Effector memory CD4-positive, alpha-beta T cell (primary cell): ENCODE measurements at places on chromosomes 4 and X.

DNA sequence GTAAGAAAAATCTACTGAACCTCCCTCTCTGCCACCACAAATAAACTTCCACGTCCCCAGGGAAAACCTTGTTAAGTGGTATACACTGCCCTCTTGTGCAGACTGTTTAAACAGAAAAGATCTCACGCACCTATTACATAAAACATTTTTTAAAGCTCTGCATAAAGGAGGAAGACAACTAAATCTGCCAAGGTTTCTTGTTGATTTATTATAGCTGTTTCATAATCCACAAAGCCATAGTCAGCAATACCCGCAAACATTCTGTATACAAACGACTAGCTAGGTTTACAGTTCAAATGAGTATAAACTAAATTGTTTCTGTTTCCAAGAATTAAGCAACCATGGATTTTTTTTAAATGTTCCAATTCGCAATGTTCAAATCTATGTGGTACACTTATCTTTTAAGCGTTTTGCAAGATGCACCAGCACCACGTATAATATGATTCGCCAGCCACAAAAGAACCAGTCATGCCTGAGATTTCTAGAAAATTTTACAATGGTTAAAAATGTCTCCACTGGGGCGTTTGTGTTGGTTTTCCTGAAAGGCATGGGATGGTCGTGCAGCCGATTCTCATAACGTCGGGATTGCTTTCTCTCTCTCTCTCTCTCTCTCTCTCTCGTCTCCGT lies 164.6 kb downstream of the PRKX start:
- no peak for DNase-seq

DNA sequence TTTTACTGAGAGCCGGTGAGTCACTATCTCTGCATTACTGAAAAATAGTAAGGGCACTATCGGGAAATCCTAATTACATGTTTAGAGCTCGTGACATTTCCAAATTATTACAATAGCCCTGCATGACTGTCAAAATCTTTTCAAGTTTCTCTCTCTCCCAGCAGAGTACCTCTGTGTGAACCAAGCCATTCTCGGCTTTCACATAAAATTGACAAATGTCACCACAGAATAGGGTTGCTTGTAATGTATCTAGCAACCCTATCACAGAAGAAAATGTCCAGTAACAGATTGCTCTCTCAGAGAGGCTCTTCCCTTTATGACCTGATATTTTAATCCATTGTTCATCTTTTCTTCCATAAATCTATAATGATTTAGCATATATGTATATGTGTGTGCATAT lies 144.8 kb upstream of the GNPDA2 start:
- DNase-seq: no peak

GRCh38 chr4:159150821-159151390 lies 48.0 kb downstream of the RAPGEF2 start:
- no peak for DNase-seq

DNA sequence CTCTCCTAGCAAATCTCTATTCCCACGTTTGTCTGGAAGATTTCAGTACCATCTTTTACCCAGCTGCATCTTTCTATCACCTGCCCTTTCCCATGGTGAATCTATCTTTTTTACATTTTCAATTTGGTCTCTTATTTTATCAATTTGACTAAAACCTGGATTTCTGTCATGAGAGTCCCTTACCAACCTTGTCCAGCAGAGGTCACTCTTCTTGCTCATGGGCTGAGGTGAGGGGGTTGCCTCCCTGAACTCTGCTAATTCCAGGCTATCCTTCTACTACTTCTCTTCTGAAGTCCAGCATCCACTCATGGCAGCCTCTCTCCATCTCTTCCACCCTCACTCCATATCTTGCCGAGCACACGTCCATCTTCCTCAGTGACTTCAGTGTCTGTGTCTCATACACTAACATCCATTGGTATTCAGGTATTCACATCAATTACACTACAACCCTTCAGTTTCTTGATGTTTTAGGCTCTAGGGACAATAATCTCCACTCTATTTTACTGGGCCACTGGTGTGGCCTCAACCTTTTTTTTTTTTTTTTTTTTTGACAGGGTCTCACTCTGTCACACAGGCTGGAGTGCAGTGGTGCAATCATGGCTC lies 17.8 kb upstream of the ZNF827 start:
- DNase-seq: no peak

GRCh38 chrX:155231163-155231562 lies 14.9 kb downstream of the VBP1 start:
- DNase-seq: no peak

DNA sequence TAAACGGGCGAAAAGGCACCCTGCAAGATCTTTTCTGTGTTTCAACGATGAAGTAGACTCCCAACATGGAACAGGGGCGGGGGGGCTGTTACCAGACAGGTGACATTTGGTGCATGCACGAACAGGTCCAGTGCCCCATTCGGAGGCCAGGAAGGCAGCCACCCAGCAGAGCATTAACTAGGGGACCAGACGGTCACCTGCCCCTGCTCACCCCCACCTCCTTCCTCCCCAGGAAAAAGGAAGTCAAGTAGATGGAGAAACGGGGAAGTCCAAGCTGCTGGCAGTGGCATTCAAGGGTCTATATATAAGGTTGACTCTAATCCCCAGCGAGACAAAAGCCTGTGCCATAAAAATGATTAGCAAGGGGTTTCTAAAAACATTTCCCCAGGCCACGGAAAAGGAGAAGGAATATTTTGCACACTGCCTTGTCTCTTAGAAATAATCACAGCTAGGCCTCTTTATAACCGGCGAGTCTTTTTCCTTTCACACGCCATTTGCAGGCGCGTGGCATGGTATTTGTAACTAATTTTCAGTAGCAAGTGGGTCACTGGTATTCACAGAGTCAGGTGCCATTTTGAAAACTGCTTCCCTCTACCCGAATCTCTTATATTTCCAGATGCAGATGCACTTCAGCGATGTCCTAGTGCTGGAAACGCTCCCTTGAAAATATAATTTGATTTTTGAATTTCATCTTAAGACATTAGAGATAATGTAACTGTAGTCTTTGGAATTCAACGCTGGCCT lies 1.2 kb upstream of the TMSB4X start:
- DNase-seq: no peak

DNA sequence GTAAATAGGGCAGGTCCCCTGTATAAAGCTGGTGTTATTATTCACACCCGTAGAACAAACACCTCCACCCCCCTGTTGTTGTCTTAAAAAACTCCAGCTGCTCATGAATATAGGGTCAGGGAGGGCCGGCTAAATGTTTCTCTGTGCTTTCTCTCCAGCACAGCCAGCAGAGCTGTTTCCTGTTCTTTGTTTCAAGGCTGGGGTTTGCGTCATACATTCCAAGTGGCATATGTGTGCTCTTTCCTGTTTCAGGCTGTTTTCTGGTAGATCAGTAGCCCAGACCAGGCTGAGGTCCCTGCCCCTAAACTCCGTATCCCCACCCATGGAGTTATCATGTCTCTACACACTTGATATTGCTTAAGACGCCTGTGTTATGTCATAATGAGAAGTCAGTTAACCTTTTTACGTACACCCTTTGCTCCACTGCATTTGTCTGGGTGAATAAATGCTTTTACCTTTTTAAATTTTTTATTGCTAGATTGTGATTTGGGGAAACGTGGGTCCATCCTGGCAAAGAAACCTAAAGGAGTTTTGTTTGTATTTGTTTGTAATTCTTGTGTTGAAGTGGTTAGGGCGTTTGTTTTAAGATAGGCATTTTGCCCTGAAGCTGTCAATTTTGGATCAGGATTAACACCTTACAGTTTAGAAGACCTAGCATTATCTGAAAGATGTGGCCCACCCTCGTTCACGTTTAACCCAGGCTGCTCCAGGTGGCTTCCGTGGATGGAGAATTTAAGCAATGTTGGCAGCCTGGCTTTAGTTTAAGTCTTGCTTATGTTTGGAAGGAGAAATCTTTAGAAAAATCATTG lies 3.3 kb downstream of the KLF3 start:
- DNase-seq: peak; percentile 50

DNA sequence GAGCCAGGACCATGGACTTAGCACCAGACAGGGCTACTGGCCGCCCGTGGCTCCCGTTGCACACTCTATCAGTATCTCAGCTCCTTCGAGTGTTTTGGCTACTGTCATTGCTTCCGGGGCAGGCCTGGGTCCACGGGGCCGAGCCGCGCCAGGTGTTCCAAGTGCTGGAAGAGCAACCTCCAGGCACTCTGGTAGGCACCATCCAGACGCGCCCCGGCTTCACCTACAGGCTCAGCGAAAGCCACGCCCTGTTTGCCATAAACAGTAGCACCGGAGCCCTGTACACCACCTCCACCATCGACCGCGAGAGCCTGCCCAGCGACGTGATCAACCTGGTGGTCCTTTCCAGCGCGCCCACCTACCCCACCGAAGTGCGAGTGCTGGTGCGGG lies 1.6 kb downstream of the FAT4 start:
- no peak for DNase-seq

DNA sequence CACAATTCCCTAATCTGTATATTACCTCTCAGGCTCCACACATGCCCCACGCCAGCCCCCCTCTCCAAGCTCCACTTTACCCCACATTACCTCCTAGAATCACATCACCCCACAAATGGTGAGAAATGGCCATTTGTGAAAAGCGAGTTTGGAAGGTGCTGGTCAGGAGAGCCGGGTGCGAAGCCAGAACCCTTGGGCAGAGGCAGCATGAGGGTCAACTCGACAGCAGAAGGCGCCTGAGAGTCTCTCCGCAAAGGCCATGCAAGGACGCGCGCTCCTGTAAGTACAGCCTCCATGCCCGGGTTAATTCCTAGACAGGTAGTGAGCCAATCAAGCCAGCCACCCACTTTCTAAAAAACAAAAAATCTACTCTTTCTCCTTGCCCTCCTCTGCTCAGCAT lies 42.4 kb downstream of the RHOXF2 start:
- DNase-seq: no peak

GRCh38 chrX:40622479-40623138 lies 619 bp upstream of the MPC1L start:
- no peak for DNase-seq

DNA sequence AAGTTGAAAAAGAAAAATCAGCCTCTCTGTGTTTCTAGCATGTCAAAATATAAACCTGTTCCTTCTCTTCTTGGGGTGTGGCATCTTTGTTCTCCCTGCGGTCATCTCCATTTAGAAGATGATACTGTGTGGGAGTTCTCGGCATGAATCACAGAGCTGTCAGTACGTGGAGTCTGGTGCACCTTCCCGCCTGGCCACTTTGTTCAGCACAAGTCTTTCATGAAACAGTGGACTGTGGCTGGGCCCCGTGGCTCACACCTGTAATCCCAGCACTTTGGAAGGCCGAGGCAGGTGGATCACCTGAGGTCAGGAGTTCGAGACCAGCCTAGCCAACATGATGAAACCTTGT lies 166.5 kb downstream of the MAML3 start:
- DNase-seq: no peak

DNA sequence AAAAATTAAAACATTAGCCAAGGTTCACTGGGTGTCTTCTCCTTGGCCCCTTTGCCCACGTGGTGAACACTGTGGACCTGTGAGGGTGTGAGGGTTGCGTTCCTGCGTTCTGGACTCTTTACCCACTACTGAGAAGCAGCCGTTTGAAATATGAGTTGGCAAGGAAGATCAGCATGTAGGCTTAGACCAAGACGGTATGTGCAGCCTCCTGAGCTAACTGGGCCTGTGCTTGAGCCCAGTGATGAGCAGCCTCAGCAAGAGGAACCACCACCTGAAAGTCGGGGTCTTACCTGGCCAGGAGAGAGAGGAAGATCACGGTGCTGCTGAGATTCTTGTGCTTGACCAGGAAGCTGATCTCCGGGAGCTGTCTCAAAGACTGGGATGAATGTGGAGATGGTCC lies 19.5 kb downstream of the RGS12 start:
- DNase-seq: no peak

DNA sequence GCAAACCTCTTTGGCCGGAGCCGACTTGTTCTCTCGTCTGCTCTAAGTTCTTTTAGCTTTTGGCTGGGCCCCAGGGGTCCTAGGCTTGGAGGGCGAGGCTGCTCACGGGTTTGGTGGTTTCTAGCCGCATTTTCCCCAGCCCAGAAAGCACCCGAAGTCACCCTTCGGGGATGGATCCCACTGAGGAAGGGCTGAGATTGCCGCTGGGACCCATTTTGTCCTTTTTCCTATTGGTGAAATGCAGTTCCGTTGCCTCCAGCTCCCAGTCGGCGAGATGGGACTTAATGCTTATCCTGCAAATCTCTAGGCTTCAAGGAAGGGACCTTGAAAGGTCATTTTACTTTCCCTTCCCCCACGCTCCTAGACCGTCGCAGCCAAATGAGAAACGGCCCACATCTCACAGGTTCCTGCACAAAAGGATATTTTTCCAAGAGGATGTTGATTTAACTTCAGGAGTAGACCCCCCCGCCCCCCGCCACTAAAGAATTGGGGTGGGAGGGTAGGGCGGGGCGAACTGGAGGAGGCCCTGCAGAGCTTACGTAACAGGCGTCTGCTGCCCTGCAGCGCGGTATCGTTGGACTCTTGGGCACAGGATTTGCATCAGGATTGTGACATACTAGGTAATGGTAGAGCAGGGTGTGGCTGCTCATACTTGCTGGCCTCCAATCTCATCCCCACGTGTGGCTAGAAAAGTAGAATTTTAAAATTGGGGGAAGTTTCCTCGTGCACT lies 564 bp downstream of the PGK1 start:
- peak; percentile 16 for DNase-seq

DNA sequence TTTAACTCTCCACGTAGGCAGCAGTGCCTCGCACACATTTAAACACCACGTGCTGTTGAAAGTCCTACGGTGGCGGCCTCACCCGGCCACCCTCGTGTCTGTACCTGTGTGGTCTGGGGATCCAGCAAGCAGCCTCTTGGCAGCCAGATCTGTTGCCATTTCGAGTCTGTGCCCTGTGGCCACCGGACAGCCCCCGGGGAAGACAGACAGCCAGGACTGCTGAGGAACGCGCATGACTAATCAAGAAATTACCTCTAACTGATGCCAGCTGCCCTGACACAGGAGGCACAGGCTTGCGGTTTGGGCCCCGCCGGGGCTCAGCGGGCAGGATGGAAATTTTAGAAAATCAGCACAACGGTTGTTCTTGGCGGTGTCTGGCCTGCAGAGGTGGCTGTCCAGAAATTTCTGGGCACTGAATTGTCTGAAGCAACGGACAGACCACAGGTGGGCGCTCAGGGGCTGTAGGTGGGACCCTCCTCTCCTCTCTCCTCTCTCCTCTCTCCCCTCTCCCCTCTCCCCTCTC lies 15.6 kb upstream of the ASMTL start:
- DNase-seq: peak; percentile 80

GRCh38 chr4:138919094-138919936 lies 96.3 kb upstream of the NOCT start:
- peak; percentile 6 for DNase-seq

GRCh38 chr4:25310066-25310802 lies 2.3 kb upstream of the ZCCHC4 start:
- no peak for DNase-seq

- no peak for DNase-seq
These were observed 15.2 kb upstream of the ZIC3 start for GRCh38 chrX:137550665-137551261.
